ENCODE measurements at places on chromosomes 7 and 10. TPM values are rescaled to one million over a fixed set of nuclear protein-coding genes. Genes with fewer than 3 reads are reported as not detected.

- no peak for DNase-seq
These were observed 61.9 kb downstream of the TMEM26 start for GRCh38 chr10:61391281-61391680.

DNA sequence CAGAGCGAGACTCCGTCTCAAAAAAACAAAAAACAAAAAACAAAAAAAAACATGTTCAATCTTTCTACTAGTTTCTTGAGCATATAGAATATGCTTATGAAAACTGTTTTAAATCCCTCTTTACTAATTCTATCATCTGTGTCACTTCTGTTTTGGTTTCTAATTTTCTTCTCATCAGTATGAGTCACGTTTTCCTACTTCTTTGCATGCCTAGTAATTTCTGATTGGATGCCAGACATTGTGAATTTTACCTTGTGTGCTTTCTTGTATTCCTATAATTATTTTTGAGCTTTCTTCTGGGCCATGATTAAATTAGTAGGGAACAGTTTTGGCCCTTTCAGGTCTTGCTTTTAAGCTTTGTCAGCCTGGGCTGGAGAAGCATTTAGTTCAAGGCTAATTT is 9.9 kb downstream of the MICU1 start:
- no peak for DNase-seq

- DNase-seq, result no peak
These were observed 2.6 kb downstream of the LDB1 start for GRCh38 chr10:102117391-102118159.

DNA sequence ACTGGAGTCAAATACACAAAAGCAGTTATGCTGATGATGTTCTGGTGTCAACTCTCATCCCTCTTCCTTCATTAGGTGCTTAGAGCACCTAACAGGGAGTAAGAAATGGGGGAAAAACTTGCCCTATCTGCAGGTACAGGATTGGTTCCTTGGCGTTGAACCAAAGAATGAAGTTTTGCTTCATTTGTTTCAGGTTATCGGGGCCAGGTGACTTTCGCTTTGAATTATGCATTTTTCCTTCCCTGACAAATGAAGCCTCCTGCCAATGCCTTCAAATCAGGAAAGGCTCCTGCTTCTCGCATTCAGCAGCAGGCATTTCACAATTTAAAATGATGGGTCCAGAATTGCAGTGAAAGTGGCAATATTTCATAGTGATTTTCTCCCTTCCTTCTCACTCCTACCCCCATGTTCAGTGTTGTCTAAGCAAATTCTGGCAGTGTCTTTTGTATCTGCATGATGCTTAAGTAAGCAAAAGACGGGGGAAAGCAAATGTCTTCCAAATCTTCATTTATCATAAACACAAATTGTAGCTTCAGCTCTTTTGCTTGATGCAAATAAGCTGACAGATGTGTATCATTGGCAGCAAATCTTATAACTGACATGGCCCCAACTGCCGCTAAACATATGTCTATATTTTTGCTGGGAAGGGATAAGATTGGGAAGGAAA is 29.4 kb downstream of the DNAJB9 start:
- DNase-seq, result no peak

- no peak for DNase-seq
These were observed 101.2 kb downstream of the DNMBP start for GRCh38 chr10:99908512-99908911.

DNA sequence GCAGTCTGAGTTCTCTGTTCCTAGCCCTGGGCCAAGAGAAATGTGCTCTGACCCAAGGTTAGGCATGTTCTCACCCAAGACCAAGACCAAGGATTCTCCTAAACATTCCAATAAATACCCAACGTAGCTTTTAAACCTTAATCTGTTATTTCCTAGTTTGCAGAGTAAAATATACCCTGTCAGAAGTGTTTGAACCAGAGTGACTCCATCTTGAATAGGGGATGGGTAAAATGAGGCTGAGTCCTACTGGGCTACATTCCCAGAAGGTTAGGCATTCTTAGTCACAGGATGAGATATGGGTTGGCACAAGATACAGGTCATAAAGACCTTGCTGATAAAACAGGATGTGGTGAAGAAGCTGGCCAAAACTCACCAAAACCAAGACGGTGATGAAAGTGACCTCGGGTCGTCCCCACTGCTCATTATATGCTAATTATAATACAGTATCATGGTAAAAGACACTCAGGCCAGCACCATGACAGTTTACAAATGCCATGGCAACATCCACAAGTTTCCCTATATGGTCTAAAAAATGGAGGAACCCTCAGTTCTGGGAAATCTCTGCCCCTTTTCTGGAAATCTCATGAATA is 27.7 kb downstream of the PLXNA4 start:
- DNase-seq, result peak; percentile 27

GRCh38 chr7:113143486-113144257 is 25.3 kb upstream of the SMIM30 start:
- no peak for DNase-seq

GRCh38 chr7:135801877-135802276 is 53.3 kb upstream of the FAM180A start:
- no peak for DNase-seq

- no peak for DNase-seq
These were observed 55.3 kb downstream of the SLC25A13 start for GRCh38 chr7:96266580-96266979.

DNA sequence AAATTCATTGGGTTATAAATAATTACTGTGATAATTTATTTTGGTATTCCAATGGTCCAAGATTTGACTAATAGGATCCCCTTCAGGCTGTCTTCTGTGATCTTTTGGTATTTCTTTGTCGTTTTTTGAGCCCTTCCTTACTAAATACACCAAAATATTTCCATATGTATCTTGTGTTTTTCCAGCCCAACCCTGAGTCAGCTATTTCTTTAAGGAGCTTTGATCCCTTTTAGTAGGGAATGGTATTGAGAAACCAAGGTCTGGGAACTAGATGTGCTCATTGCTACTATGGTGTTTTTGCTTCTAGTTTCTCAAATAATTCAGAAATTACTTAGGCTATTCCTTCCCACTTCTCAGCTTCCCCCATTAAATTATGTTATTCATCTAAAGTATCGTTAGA is 15.3 kb downstream of the NHLRC2 start:
- no peak for DNase-seq

- DNase-seq, result no peak
These were observed 30.5 kb downstream of the ARMC3 start for GRCh38 chr10:22958338-22958737.

GRCh38 chr10:17122052-17122451 is 7.6 kb downstream of the CUBN start:
- DNase-seq, result no peak

GRCh38 chr7:27161214-27161720 is 4.1 kb downstream of the HOXA9 start:
- DNase-seq, result no peak

GRCh38 chr10:129653861-129654260 is 186.8 kb downstream of the MGMT start:
- no peak for DNase-seq

GRCh38 chr10:44745920-44746319 is 165.2 kb upstream of the TMEM72 start:
- no peak for DNase-seq

- no peak for DNase-seq
These were observed 20.1 kb downstream of the MYL10 start for GRCh38 chr7:101608772-101609713.

GRCh38 chr10:126215746-126216631 is 172.3 kb downstream of the ADAM12 start:
- no peak for DNase-seq

DNA sequence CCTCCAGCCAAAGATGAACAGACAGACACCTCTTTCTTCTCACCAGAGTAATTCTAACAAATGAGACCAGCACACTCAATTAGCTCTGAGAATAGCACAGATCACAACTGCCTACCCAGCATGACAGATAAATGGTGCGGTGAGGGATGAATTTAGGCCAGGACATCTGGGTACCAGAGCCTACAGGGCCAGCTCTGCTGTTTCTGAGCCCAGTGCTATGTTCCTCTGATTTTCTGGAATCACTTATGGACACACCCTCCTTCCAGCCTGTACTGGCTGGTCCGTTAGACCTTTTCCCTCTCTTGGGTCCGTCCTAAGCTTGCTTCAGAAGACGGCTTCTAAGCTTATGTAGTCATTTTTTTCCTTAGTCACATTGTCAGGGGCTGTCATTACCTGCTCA is 73.6 kb downstream of the INSYN2A start:
- DNase-seq, result no peak

DNA sequence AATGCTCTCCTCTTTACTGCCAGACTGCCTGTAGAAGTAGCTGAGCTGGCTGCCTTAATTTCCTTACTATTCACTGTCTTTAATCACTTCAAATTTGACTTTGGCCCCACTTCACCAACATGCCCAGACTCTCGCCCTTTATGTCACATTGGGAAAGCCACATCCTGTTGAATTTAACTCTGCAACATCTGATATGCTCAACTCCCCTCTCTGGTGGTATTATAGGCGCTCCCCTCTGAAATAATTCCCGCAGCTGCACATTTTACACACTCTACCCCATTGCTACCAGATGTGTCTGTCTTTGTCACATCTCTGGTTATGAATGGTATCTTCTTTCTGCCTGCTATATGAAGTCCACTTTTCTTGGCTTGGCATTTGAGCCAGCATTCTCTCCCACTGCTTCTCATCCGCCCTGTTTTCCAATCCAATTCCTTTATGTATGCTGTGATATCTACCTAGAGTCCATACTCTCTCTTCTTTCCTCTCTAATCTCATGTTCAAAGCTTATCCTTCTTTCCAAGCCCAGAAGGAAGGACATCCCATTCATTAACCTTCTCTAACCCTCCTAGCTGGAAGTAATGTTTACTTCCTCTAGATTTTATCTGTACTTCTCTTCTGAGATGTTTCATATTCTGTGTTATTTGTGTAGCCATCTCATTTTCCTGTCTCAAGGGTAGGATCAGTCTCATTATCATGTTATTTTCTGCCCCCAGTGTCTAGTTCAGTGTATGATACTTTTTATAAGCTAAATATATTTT is 134.5 kb downstream of the ST7 start:
- DNase-seq, result no peak

DNA sequence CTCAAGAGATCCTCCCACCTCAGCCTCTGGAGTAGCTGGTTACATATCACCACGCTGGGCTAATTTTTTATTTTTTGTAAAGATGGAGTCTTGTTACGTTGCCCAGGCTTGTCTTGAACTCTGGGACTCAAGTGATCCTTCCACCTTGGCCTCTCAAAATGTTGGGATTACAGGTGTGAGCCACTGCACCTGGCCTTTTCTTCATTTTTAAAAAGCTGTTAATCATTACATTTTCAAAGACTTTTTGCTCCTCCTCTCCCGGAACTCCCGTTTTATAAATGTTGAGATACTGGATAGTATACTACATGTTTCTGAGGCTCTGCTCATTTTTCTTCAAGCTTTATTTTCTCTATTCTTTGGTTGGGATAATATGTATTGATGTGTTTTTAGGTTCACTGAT is 16.4 kb downstream of the AOAH start:
- DNase-seq, result no peak

DNA sequence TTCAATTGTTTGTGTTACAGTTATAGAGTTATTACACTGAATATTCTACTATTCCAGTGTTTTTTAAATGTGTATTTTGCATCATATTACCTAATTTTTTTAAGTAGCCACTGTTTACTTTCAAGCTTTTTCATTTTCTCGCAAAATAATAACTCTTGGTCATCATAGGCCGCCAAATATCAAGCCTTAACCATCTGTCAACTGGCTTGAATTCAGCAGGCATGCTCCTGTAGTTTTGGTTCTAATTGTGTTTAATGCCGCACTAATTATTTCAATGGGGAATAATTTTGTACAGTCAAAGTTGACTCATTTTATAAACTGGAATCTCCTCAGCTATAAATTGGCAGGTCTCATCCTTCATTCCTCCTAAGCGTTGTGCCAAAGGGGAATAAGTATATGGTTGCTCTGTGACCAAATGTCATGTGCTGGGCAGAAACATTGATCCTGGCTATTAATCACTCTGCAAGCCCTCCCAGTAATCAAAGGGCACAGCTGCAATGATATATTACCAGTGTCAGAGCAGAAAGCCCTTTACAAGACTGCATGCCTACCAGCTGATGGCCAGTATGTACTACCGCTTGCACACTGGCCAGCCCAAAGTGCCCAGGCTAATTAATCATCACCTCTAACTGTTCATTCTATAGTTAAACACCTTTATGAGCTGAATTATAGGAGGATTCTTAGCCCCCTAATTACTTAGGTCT is 74.8 kb downstream of the SKAP2 start:
- no peak for DNase-seq

Gene UBE2D1
- 7.7 TPM for polyA plus RNA-seq

Gene SNX10
- not detected for polyA plus RNA-seq

Gene SFRP5
- polyA plus RNA-seq, result not detected

Gene AGR3
- polyA plus RNA-seq, result not detected

Gene RTKN2
- polyA plus RNA-seq, result 1.5 TPM

Gene ADAM8
- polyA plus RNA-seq, result 0.77 TPM

Gene DBNL
- 88.1 TPM for polyA plus RNA-seq

Gene HOXA13
- 4.6 TPM for polyA plus RNA-seq

Gene NPY4R2
- 0.07 TPM for polyA plus RNA-seq

Measured in BJ (cell line).